Activated CD4-positive, alpha-beta T cell treated with anti-CD3 and anti-CD28 coated beads for 48 hours (primary cell): ENCODE measurements at places on chromosomes 6 and 20.

DNA sequence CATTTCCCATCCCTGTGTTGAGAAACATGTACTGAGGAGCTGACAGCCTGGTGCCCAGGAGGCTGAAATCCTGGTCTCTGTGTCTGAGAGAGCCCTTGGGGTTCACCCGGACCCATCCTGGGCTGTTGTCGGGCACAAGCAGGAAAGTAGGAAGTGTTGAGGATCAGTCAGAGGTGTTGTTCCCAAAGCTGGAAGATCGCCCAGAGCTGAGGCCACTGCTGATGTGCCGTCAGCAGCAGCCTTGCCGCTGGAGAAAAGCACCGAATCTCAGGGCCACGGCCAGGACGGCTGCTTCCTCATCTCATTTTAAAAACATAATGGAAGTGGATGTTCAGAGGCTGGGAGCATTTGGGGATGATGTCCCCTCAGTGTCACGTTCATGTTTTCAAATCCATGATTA lies 218.5 kb downstream of the UST start:
- no peak for DNase-seq

DNA sequence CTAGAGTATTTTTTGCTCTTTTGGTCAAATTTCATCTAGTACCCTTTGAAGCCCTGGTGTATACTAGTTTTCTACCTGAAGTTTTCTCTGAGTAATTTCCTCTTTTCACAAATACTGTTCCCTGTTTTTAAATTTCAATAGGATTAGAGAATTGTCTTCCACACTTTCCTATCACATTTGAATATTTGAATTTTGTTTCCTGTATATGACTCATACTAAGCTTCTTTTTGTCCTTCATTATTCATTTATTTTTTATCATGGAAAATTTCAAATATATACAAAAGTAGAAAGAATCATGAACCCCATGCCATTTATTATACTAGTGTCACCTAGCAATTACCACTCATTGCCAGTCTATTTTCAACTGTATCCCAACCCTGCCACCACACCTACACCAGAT lies 52.7 kb downstream of the LHFPL5 start:
- DNase-seq = no peak

DNA sequence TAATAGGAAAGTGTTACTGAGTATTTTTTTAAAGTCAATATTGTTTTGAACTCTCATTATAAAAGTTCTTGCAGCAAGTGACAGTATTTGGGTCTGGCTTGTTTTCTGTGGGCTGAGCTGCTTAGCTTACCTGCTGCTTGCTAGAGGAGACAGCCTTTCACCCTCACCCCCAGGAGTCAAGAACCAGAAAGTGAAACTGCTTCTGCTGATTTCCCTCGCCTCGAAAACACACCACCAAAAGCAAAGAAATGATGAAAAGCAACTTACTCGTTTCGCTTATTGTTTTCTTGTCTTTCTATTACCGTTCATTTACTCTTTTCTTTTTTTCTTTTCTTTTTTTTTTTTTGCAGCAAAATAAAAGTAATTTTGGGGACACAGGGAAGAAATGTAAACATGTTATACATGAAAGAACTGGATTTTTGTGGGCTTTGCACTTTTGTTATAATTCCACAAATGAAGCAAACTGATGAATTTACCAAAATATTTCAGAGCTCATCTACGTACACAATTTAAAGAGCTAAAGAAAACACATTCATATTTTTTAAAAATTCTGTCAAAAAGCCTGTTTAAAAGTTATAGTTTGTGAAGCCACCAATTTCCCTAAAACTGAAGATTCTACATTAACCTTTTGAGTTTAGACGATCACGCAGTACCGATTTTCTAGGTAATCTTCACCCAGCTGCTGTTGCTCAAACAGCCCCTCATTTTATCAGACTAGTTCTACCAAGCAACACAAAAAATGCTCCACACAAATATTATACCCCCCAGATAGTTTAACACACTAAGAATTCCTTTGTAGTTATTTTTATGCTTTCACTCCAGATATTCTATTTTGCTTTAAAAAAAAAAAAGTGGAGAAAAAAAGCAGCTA lies 1.7 kb downstream of the SCML4 start:
- peak; percentile 70 for DNase-seq

- DNase-seq = no peak
These were observed 158.0 kb downstream of the DST start for GRCh38 chr6:56484669-56485068.

- DNase-seq = no peak
These were observed 103.3 kb downstream of the YTHDF1 start for GRCh38 chr20:63112491-63113219.

DNA sequence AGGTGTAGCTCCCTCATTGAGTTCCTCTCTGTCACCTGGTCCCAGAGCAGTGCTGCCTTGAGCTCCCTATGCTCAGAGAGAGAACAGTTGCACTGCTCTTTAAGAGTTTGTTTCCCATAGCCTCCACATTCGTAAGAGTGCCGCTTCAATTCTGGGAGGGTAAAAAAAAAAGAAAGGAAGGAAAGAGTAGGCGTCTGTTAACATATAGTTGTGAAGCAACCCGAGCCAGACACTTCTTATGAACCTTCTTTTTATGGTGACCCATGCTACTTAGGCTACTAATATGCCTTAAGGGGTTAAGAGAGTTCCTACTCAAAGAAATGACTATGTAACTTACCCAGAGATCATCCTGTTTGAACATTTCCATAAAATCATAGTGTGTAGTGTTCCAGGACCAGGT lies 4.3 kb upstream of the ARG1 start:
- no peak for DNase-seq

DNA sequence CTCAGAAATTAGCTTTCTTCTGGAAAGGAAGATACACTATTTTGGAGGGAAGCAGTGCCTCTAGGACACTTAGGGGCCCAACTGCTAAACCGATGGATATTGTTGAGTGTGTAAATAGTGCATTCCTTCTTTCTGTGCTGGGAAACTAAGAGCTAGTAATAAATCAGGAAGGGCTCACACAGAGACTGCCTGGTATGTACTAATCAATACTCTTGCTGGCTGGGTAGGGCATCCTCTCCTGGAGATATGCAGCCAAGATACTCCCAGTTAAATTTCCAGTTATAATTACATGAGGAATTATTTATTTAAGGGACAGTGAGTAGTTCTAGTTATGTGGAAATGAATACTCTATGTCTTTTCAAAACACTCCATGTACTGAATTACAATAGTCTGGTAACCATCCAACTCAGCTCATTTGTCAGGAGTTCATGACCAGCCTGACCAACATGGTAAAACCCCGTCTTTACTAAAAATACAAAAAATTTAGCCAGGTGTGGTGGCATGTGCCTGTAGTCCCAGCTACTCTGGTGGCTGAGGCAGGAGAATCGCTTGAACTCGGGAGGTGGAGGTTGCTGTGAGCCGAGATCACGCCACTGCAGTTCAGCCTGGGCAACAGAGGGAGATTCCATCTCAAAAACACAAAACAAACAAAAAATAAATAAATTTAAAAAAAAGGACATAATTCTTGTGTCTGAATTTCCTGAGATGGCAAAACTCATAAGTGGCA lies 100.0 kb downstream of the OR2B2 start:
- DNase-seq = no peak

DNA sequence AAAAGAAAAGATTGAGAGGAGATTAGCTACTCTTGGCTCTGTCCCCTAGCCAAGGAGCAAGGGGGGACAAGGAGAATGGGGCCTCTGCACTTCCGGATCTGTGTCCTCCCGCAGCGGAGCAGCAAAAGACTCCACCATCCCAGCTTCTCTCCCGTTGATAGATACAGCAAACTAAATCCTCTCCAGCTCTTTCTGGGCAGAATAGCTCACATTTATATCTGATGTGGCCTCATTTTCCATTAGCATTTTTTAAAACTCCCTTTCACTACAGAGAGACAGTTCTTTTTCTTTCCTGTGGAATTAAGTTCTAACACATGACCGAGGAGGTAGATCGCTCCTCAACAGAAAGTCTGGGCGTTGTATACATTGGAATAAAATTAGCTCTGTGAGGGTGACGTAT lies 260.9 kb upstream of the SOX4 start:
- DNase-seq = no peak

GRCh38 chr20:58891086-58891717 lies 38.7 kb downstream of the GNAS start:
- peak; percentile 74 for DNase-seq

GRCh38 chr6:16781348-16782169 lies 20.3 kb upstream of the ATXN1 start:
- no peak for DNase-seq

GRCh38 chr6:14218519-14218800 lies 100.9 kb downstream of the CD83 start:
- DNase-seq = no peak

GRCh38 chr6:110853754-110854477 lies 20.7 kb upstream of the AMD1 start:
- no peak for DNase-seq

- no peak for DNase-seq
These were observed 3.0 kb upstream of the ZBTB22 start for GRCh38 chr6:33320315-33321181.

GRCh38 chr6:37381579-37381978 lies 27.8 kb downstream of the RNF8 start:
- DNase-seq = peak; percentile 21

- DNase-seq = no peak
These were observed 41.4 kb downstream of the MOXD1 start for GRCh38 chr6:132359886-132360285.

GRCh38 chr6:159168536-159169192 lies 536 bp upstream of the FNDC1 start:
- DNase-seq = peak; percentile 22

- DNase-seq = no peak
These were observed 4.9 kb downstream of the SDCBP2 start for GRCh38 chr20:1323830-1324597.

GRCh38 chr20:49608752-49609670 lies 41.1 kb upstream of the PTGIS start:
- peak; percentile 85 for DNase-seq

DNA sequence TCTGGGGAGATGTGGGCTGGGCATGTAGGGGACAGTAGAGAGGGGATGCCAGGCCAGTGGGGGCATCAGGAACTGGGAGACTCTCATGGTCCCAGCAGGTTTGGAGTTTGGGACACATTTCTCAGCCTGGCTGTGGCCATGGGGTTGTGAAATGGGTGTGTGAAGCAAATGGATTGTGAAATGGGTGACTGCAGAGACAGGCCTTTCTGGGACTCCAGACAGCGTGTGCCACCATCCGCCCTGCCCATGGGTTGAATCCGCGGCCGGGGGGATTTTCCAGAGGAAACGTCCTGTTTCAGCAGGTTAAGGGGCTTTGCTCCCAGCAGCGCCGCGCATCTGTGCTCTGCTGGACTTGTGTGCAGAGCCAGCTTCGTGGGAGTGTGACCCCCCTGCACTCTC lies 3.7 kb upstream of the PMEPA1 start:
- DNase-seq = no peak

DNA sequence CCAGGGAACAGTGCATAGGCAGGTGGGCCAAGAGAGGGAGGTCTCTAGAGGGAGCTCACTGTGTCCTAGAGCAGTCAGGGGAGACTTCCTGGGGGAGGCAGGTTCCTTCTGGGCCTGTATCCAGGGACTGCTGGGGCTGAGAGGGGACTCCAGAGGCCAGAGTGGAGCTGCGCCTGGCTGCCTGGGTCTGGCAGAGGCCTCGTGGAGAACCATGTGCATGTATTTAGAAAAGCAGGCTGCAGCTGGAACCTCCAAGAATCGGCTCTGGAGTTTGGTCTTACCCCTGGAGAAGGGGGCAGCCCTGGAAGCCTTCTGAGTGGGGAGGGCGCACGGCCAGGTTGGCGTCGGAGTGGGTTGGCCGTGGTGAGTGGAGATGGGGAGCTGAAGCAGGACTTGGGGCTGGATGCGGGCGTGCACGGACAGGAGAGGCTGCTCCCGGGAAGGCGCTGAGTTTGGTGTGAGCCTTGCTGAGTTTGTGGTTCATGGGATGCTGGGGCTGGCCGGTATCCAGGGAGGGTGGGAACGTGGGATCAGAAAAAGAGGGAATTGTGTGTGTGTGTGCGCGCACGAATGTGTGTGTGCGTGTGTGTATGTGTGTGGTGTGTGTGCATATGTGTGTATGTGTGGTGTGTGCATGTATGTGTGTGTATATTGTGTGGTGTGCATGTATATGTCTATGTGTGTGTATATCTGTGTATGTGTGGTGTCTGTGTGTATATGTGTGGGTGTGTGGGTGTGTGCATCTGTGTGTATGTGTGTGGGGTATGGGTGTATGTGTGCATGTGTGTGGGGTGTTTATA lies 10.8 kb downstream of the VSTM2L start:
- no peak for DNase-seq
